ENCODE measurements at places on chromosomes 2 and 18. TPM values are rescaled to one million over a fixed set of nuclear protein-coding genes. Genes with fewer than 3 reads are reported as not detected.

DNA sequence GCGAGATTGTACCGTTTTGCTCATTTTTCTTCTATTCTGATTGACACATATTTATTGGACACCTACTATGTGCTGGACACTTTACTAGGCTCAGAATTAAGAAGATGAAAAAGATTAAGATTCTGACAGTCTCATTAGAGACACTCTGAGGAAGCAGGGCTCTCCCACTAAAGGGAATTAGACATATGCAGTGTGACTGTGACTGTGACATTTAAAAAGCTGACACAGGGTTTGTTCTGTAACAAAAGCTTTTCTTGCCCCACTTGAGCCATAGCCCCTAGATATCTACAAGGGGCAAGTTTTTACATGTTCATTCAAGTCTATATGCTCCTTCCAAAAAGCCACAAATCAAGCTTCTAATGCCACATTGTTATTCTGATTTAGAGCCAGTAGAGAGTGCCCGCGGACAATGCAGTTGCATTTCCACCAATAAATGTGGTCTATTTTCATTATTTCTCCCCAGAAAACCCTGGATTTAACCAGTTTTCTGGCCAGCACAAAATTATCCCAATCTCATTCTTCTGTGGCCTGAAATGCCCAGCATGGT lies 9.8 kb downstream of the ARHGAP25 start:
- DNase-seq: no peak

- DNase-seq: no peak
Observed at GRCh38 chr18:21684731-21685130, 19.8 kb downstream of the ABHD3 start.

DNA sequence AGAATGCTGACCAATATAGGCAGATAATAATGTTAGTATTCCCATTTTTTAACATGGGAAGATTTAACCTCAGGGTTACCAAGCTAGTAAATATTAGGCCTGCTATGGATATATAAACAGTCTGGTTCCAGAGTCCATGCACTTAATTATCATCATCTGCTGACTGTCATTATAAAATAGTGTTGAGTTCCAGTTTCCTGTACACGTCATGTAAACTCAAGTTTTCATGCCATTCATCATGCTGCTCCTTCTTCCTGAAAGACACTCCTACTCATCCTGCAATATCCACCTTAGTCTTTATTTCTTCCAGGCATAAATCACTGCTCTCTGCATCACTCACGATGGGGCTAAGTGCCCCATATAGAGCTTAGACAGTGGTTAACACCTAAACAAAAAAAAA lies 420.8 kb upstream of the SPHKAP start:
- DNase-seq: no peak

- peak; percentile 21 for DNase-seq
Observed at GRCh38 chr2:222701721-222702131, 30.3 kb downstream of the MOGAT1 start.

DNA sequence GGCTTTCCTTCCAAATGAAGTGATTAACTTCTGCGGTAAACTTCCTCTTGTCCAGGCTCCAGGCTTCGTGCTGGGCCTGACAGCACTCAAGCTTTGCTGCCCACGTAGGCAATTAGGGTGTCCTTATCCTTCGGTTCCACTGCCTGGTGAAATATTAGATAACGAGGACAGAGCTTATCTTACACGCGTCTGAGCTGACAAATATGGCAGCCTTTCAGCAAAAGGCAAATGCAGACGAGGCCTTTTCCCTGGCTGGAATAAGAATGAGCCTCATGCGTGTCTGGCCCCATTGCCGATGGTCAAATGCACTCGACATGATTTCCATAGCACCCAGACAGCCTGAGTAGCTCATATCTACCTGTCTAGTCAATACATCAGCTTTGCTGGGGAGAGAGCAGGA lies 141.5 kb downstream of the FAM210A start:
- no peak for DNase-seq

DNA sequence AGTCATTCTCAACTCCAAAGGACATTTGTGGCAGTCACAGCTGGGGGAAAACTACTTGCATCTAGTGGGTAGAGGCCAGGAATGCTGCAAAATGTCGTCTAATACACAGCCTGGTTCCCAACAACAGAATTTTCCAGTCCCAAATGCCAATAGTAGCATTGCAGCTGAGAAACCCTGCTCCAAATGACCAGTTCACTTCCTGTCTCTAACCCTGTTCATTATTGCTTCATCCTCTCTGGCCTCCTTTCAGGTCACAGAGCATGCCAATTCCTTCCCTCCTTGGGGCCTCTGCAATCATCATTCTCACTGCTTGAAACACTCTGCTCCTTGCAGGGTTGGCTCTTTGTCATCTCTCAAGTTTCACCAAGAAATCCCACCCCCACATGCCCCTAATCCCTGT lies 139.1 kb downstream of the IRS1 start:
- DNase-seq: peak; percentile 94

- DNase-seq: no peak
Observed at GRCh38 chr2:15718103-15718943, 126.7 kb downstream of the DDX1 start.

DNA sequence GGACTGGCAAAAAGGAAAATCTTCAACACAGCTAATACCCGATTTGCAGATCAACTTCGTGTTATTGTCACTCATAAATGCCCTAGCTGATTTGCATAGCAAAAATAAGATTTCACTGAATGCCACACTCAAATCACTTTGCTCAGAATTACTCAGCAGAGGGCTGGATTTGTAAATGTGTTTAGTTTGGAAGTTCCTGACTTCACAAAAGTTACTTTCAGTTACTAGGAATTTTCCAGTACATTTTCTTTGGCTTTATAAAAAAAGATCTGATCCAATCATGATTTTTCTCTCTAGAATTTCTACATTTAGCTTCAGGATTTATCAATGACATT lies 433.3 kb upstream of the ID2 start:
- peak; percentile 39 for DNase-seq

DNA sequence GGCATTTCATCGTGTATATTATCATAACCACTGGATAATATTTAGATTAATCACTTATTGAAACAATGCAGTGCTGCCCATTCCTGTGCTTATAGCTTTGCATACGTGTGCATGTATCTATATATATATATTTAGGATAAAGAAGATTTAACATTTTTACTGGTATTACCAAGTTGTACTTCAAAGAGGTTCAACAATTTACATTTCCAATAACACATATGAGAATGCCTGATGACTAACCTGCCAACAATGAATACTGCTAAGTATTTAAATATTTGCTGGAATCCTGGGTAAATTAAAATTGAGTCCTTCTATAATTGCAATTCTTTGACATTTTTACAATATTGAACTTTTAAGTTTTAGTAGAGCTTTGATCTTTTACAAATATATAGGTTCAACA lies 111.4 kb downstream of the SLC39A10 start:
- no peak for DNase-seq

- peak; percentile 94 for DNase-seq
Observed at GRCh38 chr2:200065477-200065876, 110.1 kb downstream of the MAIP1 start.

DNA sequence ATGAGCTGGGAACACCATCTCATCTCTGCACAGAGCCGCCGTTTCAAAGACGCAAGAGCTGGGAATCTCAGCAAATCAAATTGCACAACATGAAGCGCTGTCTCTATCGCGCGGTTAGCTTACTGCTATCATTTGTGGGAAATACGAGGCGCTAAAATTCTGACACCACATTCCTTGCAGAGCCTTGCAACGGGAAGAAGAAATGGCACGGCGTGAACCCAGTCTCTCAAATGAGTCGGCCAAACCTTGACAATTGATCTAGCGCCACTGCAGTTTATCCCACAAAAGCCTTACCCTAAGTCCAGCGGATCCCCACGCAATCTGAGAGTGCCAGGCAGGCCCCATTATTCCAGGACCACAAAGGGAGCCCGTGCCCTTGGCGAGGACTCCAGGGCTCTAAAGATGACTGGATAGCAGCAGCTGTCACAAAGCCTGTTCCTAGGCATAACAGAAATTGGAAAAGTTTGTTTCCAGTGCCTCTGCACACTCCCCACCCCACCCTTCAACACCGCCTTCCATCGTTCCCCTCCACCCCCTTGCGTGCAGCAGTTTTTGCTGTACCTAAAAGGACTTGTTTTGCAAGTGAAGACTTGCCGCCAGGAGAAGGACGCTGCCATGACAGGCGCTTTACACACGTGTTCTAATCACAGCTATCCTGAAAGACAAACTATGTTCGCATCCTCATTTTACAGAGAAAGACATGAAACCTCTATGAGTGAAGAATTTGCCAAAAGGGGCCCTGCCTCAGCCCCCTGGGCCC lies 252.4 kb downstream of the EIPR1 start:
- peak; percentile 66 for DNase-seq

- DNase-seq: no peak
Observed at GRCh38 chr2:165666605-165667004, 127.4 kb downstream of the GALNT3 start.

DNA sequence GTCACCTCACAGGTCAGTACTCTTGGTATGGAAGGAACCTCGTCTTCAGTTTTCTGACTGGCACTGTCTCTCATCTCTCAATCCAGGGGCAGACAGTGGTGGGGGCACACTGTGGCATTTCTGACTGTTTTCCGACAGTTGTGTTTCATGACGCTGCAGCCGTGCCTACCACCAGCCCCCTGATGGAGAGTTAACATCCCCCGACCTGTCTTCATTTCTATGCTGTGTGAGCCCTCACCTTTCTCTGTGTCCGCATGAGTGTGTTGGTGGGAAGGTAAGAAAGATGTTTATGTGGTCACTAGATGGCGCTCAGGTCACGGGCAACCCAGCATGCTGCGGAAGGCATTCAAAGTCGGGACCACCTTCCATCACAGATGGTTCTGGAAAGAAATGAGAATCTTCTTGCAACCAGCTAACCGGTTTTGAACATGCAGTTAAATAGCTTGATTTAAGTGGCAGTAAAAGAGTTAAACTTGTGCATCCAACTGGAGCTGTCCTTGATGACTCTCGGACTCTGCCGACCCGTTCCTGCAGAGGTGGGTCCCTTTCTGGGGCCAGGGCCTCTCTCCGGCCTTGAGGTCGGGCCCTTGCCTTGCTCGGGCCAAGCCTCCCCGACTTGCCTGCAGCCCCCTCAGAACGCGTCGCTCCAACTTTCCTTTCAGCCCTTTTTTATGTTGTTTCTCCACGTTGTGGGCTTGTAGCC lies 92.4 kb downstream of the DYSF start:
- peak; percentile 80 for DNase-seq

- no peak for DNase-seq
Observed at GRCh38 chr2:162006337-162006736, 67.7 kb downstream of the DPP4 start.

DNA sequence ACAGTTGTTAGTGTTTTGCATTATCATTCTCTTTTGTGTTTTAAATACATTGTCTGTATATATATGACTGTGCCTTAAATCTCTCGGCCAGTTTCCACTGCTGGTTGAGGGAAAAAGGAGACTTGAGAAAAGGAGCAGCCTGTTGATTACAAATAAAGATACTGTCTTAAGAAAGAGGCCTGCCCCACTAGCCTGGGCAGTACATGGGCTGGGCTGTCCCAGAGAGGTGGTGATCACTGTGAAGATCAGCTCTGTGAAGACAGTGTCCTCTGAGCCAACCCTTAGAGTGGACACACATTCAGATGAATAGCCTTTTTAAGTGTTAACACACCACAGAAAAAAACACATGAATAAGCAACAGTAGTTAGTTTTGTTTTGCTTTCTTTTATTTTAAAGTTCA lies 10.0 kb upstream of the OTX1 start:
- no peak for DNase-seq

DNA sequence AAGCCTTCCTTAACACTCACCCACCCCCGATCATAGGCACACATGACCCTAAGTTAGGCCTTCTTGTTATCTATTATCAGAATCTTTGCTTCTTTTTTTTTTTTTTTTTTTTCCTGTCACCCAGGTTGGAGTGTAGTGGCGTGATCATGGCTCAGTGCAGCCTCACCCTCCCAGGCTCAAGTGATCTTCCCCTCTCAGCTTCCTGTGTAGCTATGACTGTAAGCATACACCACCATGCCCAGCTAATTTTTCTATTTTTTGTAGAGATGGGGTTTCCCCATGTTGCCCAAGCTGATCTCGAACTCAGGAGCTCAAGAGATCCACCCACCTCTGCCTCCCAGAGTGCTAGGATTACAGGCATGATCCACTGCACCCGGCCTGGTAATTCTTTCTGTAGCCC lies 328.7 kb downstream of the NR4A2 start:
- no peak for DNase-seq

- DNase-seq: no peak
Observed at GRCh38 chr2:71395471-71395870, 57.9 kb upstream of the DYSF start.

DNA sequence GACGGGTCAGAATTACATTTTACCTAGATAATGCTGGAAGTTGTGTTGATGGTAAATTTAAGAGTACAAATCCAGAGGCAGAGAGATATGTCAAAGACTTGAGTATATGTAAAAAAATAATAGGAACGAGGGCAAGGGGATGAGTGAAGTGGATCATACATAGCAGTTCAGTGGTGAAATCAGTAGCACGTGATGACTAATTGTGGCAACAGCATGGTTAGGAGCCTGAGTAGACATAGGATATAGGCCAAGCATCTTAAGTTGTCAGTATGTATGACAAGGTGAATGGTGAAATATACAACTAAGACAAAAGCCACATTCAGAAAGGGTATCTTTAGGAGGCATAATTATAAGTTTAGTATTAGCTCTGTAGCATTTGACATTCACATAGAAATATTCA lies 826.5 kb upstream of the PIK3C3 start:
- DNase-seq: no peak

GRCh38 chr2:13335862-13336535 lies 619.3 kb downstream of the TRIB2 start:
- no peak for DNase-seq

ALPG gene
- total RNA-seq: not detected

FAM228A gene
- total RNA-seq: 0.22 TPM

CRYGC gene
- not detected for total RNA-seq

RGPD3 gene
- 0.44 TPM for total RNA-seq

MYO3B gene
- 0.27 TPM for total RNA-seq

SLC5A7 gene
- 0.22 TPM for total RNA-seq

CKAP2L gene
- total RNA-seq: 5.5 TPM

GAL3ST2 gene
- 0.09 TPM for total RNA-seq

SLC38A11 gene
- 0.35 TPM for total RNA-seq

DPP10 gene
- total RNA-seq: 0.27 TPM

CXCR2 gene
- 0.04 TPM for total RNA-seq

PHOSPHO2 gene
- 3.7 TPM for total RNA-seq

PDE11A gene
- 0.62 TPM for total RNA-seq

RAPGEF4 gene
- 1.2 TPM for total RNA-seq

ZNF385B gene
- total RNA-seq: 3.9 TPM

Measured in muscle of leg (tissue), 16 donors.